ENCODE measurements at places on chromosomes 4 and X. TPM values are rescaled to one million over a fixed set of nuclear protein-coding genes. Genes with fewer than 3 reads are reported as not detected.

GAGE13 gene
- total RNA-seq: not detected

SOX3 gene
- not detected for total RNA-seq

KIAA1210 gene
- 0.03 TPM for total RNA-seq

CHM gene
- total RNA-seq: 9.1 TPM

GEMIN8 gene
- 9.9 TPM for total RNA-seq

MTNR1A gene
- 0.50 TPM for total RNA-seq

RIPPLY1 gene
- 0.11 TPM for total RNA-seq

ETNPPL gene
- not detected for total RNA-seq

ERAS gene
- total RNA-seq: 0.16 TPM

SSX4B gene
- total RNA-seq: not detected

RAB41 gene
- not detected for total RNA-seq

GPR143 gene
- total RNA-seq: 0.21 TPM

GLOD5 gene
- total RNA-seq: not detected

PNMA6F gene
- total RNA-seq: not detected

TCEAL7 gene
- not detected for total RNA-seq

UBE2A gene
- 141 TPM for total RNA-seq

MEPE gene
- total RNA-seq: not detected

ZNF185 gene
- total RNA-seq: 7.1 TPM

MAPK10 gene
- total RNA-seq: 0.49 TPM

SGCB gene
- 17.5 TPM for total RNA-seq

CLNK gene
- not detected for total RNA-seq

CD40LG gene
- not detected for total RNA-seq

PNPLA4 gene
- total RNA-seq: 10.2 TPM

MMRN1 gene
- total RNA-seq: not detected

FGG gene
- 8.0 TPM for total RNA-seq

ANOS1 gene
- 0.04 TPM for total RNA-seq

PPP4R3C gene
- not detected for total RNA-seq

CYBB gene
- 0.03 TPM for total RNA-seq

NXF2 gene
- not detected for total RNA-seq

HAND2 gene
- 0.41 TPM for total RNA-seq

ZBTB49 gene
- total RNA-seq: 2.6 TPM

GJB1 gene
- total RNA-seq: 0.09 TPM
